ENCODE measurements at places on chromosomes 6 and 20.

- DNase-seq: no peak
These were observed 115.6 kb downstream of the KHDC1L start for GRCh38 chr6:73109659-73110058.

GRCh38 chr6:115891111-115891669 lies 169.5 kb downstream of the FRK start:
- peak; percentile 26 for DNase-seq

DNA sequence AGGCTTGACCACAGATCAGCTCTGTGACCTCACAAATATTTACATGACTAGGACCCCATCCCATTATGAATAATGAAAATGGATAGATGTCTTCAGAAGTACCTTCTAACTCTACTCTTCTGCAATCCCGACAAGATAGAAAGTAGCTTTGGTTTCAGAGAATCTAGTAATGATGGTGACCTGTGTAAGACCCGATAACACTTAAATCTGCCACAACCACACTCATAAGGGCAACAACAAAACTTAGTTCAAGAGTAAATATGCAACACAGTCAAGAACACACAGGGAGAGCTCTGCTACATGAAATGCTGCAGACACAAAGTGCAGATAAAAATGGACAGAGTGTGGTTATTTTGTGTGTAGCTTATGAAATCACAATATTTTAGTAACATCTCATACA lies 9.6 kb downstream of the CHD6 start:
- no peak for DNase-seq

- no peak for DNase-seq
These were observed 181.2 kb downstream of the FOXA2 start for GRCh38 chr20:22403022-22403631.

DNA sequence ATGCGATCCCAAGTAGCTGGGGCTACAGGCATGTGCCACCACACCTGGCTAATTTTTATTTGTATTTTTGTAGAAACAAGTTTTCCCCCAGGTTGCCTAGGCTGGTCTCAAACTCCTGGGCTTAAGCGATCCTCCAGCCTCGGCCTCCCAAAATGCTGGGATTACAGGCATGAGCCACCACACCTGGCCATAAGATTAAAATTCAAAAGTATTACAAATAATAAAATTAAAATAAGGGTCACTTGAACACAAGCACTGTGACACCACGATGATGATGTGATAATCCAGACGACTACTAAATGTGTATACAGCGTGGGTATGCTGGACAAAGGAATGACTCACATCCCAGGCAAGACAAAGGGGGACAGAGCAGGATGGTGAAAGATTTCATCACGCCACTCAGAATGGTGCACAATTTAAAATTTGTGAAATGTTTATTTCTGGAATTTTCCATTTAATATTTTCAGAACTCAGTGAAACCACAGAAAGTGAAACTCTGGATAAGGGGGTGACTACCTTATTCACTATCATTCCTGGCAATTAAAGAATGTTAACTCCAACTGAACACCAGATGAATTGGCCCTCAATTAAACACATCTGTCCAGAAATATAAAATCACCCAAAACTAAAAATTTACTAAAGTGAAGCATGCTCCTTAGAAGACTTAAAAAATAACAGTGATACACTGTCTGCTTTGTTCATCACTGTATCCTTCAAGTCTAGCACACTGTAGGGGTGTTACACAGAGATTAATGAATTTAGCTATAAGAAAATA lies 13.1 kb downstream of the B4GALT5 start:
- peak; percentile 55 for DNase-seq

DNA sequence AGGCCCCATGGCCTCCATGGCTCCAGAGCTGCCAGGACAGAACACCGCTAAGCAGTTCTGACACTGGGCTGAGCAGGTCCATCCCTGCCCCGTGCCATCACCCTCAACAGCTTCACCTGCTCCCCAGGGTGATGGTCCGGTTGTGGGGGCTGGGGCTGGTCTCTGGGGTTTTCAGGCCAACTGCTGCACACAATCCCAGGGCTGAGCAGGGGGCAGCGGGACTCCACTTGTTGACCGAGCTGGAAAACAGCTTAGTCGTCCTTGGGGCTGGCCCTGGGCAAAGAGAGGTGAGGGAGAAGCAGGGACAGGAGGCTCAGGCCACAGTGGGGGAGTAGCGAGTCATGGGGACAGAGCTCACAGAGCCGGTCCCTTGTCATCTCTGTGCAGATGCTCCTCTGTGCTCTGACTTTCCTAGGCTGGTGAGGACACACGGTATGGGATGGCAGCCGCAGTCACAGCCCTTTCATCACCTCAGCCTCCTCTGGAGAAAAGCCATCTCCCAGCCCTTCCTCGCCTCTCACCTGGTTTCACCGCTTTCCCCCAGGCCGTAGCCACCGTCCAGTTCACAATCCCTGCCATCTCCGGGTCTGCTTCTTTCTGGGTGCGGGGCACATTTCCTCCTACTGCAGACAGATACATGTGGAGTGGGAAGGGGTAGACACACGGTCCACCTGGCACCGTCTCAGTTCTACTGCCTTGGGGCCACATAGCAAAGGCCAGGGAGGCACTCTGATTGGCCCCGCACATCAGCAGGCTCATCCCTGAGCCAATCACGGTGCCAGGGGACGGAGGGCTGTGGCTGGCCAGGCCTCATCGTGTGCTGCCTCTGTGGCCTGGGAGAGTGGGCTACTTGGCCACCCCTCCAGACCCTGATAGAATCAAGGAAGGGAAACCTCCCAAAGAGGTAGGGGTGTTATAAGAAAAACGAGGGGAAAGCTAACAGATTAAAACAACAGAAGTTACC lies 19.1 kb downstream of the MDFI start:
- DNase-seq: no peak

GRCh38 chr20:44188752-44189151 lies 1.8 kb upstream of the JPH2 start:
- DNase-seq: no peak

- DNase-seq: no peak
These were observed 31.9 kb upstream of the FAM83D start for GRCh38 chr20:38894091-38894847.

DNA sequence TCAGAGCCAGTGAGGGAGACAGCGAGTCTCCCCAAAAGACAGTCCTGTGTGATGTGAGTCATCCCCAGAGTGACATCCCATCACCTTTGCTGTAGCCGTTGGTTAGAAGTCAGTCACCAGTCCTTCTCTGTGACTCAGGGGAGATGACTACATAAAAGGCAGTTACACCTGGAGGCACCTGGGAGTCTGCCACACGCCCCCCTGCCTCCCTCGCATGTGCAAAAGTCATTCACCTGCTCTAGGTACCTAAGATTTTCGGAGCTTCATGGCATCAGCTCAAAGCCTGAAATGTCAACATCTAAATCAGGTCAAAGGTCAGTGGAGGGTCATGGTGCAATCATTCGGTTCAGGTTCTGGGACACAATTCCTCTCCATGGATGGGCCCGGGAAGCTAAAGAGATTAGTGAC lies 50.3 kb downstream of the PRR18 start:
- no peak for DNase-seq

DNA sequence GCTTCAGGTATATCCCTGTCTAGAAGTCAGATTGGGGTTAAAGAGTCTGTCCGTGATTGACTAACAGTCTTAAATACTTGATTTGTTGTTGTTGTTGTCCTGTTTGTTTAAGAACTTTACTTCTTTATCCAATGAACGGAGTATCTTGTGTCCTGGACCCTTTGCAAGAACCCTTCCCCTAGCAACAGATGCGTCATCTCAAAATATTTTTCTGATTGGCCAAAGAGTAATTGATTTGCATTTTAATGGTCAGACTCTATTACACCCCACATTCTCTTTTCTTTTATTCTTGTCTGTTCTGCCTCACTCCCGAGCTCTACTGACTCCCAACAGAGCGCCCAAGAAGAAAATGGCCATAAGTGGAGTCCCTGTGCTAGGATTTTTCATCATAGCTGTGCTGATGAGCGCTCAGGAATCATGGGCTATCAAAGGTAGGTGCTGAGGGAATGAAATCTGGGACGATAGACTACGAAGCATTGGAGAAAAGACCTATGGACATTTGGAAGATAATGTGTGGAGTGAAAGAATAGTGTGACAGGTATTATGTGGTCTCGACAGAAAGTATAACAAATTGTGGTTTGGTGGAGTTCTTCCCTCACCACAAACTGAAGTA lies at the start of gene HLA-DRA:
HLA-DRA (plus strand) TSS at position 286 of the 613 bp plus-strand sequence; CDS start at position 350, 64 bp downstream.
- DNase-seq: peak; percentile 19

DNA sequence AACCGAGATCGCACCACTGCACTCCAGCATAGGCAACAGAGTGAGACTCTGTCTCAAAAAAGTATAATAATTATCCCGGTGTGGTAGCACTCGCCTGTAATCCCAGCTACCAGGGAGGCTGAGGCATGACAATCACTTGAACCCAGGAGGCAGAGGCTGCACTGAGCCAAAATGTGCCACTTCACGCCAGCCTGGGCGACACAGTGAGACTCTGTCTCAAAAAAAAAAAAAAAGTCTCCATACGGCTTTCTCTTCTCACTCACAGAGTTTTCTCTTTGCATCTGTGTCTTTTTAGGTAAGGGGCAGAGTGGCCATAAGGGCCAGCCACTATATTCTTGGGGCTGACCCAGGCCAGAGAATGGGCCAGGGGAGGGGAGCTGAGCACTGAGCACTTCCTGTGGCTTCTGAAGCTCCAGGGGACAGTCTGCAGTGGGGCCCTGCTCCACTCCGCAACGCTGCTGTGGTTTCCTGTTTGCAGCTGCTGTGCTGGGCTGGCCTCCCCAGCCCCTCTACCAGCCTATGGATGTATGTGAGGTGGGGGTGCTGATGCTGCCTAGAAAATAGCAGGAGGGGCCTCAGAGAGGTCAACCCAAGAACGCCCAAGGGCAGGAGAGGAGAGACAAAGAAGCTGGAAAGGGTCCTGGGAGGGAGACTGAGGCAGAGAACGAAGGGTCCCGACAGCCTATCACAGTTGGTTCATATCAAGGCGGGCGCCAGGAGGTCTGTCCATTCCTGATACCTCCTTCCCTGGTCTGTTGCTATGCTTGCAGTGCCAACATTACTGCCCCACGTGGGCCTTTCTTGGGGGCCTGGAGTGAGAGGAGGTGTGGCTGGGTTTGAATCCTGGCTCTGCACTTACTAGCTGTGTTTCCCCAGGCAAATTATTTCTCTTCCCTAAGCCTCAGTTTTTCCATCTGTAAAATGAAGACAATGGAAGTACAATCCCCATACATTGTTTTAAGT lies 16.0 kb downstream of the SLA2 start:
- DNase-seq: no peak

DNA sequence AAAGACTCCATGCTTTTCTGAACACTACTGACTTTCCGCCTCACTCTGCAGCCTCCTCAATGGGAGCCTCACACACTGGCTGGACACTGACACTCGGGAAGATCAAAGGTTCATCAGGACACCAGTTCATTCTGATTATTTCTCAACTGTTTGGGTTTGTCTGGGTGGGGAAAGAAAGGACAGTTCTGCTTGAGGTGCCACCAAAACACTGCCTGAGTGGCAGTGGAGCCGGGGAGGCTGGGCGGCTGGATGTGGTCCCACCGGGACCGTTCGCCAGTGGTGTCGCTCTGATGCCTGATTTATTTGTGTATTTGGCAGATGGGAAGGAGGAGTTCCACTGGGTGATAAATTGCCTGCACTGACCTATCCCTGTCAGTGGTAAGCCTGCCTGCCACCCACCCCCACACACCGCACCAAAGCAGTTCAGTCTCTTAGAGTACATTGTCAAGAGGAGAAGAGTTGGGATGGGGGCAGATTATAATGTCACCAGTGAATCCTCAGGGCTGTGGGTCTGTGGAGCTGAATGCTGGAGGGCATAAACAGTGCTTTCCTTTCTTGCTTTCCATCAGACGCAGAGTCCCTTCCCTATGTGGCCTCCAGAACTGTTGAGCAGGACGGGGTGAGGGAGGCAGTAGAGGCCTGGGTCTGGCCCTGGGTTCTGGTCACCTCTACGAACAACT lies 49.8 kb downstream of the EDN1 start:
- DNase-seq: no peak

GRCh38 chr6:166515072-166515810 lies 71.2 kb downstream of the RAMACL start:
- DNase-seq: peak; percentile 72

DNA sequence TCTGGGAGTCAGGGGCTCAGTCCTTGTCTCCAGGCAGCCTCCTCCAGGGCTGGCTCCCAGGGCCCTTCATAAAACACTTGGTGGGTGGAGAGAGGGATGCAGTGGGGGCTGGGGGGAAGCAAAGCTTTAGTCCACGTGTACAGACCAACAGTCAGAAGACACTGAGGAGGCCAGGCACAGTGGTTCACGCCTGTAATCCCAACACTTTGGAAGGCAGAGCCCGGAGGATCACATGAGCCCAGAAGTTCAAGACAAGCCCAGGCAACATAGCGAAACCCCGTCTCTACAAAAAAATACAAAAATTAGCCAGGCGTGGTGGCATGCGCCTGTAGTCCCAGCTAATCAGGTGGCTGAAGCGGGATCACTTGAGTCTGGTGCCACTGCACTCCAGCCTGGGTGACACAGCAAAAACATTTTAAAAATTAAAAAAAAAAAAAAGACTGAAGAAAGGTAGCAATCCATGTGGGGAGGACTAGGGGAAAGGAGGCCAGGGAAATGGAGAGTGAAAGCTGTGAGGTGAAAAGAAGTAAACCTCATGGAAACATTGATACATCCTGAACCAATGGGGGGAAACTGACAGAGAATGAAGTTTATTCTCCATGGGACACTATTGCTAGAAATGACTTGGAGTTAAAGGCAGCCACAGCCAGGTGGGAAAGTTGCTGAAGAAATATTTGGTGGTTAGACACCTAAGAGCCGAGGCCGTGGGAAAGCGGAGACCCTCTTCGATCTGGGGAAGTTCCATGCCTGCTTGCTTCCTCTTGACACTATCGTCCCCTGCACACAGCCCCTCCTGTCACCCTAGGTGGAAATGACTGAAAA lies 35.4 kb downstream of the PIM1 start:
- DNase-seq: no peak

DNA sequence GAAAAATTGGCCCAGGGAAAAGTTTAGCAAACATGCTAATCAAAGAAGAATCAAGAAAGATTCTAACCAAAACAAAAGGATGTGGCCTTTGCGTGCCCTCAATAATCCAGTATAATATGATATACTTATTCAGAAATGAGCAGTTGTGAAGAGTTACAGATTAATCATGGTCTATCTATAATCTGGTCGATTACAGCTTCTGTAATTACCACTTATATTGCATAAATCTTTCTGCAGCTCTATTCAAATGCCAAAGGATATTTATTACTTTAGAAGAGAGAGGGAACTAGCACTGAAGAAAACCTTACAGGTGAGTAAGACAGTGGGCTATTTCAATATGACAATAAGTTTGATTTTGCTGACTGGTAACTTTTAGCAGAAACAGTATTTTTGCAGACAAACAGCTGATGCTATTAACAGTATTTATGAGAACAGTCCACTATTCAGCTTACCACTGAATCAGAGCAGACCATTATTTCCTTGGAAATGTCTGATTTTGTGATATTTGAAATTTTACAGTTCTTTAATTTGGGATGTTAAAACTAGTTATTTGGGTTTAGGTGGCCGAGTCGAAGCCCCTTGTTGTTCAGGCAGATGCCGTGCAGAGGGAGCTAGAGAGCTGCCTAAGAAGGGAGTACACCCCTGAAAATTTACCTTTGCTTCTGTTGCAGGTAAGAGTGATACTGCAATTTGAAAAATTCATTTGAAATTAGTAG lies 92.2 kb downstream of the CEP57L1 start:
- DNase-seq: no peak

- DNase-seq: no peak
These were observed 39.0 kb downstream of the SYTL3 start for GRCh38 chr6:158688860-158689259.

Measured in HS-27A (cell line).